Adrenal gland (tissue), 19 donors: ENCODE measurements at places on chromosomes 12 and 14. TPM values are rescaled to one million over a fixed set of nuclear protein-coding genes. Genes with fewer than 3 reads are reported as not detected.

The COX8C gene
- polyA plus RNA-seq, result not detected

The RERG gene
- polyA plus RNA-seq, result 47.9 TPM

The IL31 gene
- not detected for polyA plus RNA-seq

The PLA2G1B gene
- 18.7 TPM for polyA plus RNA-seq

The CLEC14A gene
- 4.0 TPM for polyA plus RNA-seq

The CACNA2D4 gene
- polyA plus RNA-seq, result 3.1 TPM

- H3K36me3 ChIP-seq, result no peaks in the 10 kb centered on the region
- H3K27ac ChIP-seq, result no peak overlapping the region
- no peaks in the 10 kb centered on the region for H3K27me3 ChIP-seq
- H3K4me3 ChIP-seq, result peak overlapping the region; percentile 66
These were observed 499 bp downstream of the RNASE4 start for GRCh38 chr14:20684662-20685456.

DNA sequence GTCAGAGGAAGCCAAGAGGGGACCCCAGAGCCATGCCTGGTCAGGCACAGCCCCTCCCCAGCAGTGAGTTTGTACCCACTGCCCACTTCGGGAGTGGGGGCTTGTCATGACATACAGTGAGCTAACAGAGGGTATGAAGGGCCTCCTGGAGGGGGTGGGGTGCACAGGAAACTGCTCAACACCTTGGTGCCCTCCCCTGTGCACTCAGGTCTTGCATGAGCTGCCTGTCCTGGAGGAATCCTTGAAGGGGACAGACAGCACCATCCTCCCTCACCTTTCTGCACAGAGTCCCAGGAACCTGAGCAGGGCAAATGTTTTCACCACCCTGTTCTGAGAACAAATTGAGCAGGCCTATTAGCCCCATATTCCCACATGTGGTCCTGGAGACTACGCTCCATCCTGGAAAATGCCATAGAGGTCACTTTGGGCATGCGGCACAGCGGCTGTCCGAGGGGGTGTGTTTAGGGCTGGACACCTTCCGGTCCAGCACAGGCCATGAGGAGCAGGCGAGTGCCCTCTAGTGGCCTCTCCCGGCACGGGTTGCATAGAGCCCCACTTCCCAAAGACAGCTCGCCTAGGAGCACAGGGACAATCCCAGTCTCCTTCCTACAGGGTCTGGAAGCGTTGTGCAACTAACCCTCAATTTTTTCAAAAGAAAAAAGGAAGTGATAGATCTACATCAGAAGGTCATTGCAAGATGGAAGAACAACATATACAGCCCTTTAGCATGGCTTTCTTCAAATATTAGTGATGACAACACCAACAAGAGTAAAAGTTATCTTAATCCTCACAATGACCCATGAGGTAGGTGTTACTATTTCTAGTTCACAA is 31.9 kb upstream of the ZFP36L1 start:
- peak overlapping the region; percentile 21 for H3K4me3 ChIP-seq
- peak; percentile 87 for DNase-seq
- H3K4me1 ChIP-seq, result peaks cover 5% of the 10 kb centered on the region

- peak; percentile 10 for DNase-seq
- H3K27ac ChIP-seq, result no peak overlapping the region
- H3K4me3 ChIP-seq, result no peak overlapping the region
- no peaks in the 10 kb centered on the region for H3K36me3 ChIP-seq
- H3K4me1 ChIP-seq, result peaks cover 6% of the 10 kb centered on the region
These were observed 445.6 kb upstream of the MIS18BP1 start for GRCh38 chr14:45698462-45699134.

DNA sequence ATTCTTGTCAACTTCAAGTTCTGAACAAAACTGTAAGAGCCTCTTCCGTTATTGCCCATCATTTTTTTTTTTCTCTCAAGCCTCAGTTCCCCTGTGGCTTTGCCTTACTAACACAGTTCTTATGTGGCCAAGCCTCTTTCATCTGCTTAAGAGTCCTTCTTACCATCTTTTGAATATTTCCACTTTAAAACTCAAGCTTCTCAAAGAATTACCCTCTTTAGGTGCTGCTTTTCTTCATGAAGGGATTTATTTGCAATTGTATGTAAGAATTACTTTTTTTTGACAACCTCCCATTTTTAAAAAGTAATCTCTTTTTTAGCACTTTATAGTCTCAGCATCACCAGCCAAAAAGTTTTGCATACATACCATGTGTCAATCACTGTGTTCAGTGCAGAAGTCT is 240.2 kb upstream of the RMST start:
- no peaks in the 10 kb centered on the region for H3K36me3 ChIP-seq
- no peak for DNase-seq
- no peaks in the 10 kb centered on the region for H3K4me1 ChIP-seq
- H3K27ac ChIP-seq, result no peak overlapping the region
- no peaks in the 10 kb centered on the region for H3K27me3 ChIP-seq

GRCh38 chr12:102571889-102572288 is 91.5 kb upstream of the IGF1 start:
- no peak for DNase-seq
- no peak overlapping the region for H3K27ac ChIP-seq
- H3K4me1 ChIP-seq, result no peaks in the 10 kb centered on the region
- no peaks in the 10 kb centered on the region for H3K36me3 ChIP-seq

- peaks cover 7% of the 10 kb centered on the region for H3K4me1 ChIP-seq
- no peak for DNase-seq
- H3K27ac ChIP-seq, result no peak overlapping the region
- no peak overlapping the region for H3K4me3 ChIP-seq
- no peaks in the 10 kb centered on the region for H3K36me3 ChIP-seq
These were observed 30.4 kb upstream of the PSMA6 start for GRCh38 chr14:35261774-35262173.

DNA sequence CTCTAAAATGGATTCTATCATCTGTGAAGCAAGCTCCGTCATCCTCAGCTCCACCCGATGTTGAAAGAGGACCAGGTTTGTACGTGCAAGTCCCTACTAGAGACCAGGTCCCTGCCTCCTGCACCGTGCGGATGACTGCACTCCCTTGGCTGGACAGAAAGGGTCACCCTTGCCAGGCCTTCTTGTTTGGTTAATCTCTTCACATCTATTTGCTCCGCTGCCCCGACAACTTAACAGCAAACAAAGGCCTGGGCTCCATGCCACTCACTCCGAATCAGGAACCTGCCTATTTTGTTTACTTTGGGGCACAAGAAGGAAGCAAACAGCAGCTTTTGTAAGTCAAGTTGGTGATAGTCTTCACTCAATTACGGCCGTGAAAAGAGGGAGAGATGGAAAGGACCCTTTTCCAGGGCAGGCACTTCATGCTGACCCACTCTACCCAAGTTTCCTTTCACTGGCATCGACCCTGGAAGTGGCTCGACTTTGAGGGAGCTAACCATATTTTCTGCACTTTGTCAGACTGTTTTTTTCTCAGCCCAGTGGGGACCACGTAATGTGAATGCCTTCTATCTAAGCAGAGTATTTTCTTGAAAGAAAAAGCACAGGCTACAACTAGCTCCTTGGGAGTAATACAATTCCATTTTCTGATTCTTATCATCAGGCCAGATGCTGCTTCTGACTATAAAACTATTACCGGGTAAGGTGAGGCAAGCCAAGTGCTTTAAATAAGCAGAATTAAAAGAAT is 202.6 kb downstream of the FOXN3 start:
- DNase-seq, result no peak
- H3K4me1 ChIP-seq, result peaks cover 26% of the 10 kb centered on the region
- H3K36me3 ChIP-seq, result no peaks in the 10 kb centered on the region
- no peak overlapping the region for H3K27ac ChIP-seq
- no peak overlapping the region for H3K4me3 ChIP-seq

- H3K4me1 ChIP-seq, result no peaks in the 10 kb centered on the region
- H3K27ac ChIP-seq, result no peak overlapping the region
- no peak for DNase-seq
- H3K27me3 ChIP-seq, result no peaks in the 10 kb centered on the region
These were observed 319.8 kb downstream of the CEP128 start for GRCh38 chr14:80621701-80622100.

DNA sequence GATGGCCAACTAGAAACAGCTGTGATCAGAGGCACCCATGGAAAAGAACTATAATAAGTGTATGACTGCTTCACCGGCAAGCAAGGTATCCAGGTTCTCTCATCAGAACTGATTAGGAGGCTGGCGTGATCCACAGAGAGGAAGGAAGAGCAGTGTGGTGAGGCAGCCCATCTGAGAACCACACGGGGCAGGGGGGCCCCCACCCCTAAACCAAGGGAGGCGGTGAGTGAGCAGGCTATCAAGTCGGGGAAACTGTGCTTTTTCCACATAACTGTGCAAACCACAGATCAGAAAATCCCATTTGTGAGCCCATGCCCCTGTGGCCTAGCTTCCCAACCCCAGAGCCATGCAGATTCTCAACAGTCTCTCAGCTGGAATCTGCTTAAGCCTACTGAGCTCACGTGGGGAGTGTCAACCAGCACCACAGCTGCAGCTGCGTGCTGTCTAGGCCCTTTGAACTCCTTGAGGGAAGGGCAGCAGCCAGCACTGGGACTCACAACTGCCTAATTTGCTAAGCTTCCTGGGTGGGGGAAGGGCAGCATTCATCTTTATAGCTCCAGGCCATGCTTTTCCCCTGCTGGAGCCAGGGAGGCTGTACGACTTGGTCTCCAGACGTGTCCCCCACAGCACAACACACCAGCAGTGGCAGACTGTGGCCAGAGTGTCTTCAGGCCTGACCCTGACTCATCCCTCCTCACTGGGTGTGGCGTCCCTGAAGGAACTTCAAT is 444.4 kb upstream of the ATP2B1 start:
- H3K4me3 ChIP-seq, result no peak overlapping the region
- H3K27ac ChIP-seq, result no peak overlapping the region
- H3K36me3 ChIP-seq, result no peaks in the 10 kb centered on the region
- H3K4me1 ChIP-seq, result no peaks in the 10 kb centered on the region

DNA sequence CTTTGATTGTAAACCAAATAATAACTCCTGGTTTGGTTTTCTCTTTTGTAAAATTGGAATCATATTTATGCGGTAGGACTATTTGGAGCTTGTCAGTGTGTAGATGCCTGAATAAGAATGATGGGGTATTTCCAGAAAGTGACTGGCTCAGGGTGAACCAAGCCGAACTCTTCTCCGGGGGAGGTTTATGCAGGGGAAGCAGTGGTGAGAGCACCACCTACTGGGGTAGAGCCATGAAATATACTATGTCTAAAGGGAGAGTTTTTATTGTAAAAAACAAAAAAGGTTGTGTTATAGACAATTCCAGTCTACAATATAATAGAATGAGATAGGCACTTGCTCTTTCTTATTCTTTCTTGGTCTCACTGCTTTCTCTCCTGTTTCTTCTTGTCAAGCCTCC is 222.9 kb upstream of the SLC16A7 start:
- no peak overlapping the region for H3K27ac ChIP-seq
- no peaks in the 10 kb centered on the region for H3K36me3 ChIP-seq

- no peak overlapping the region for H3K4me3 ChIP-seq
- H3K27me3 ChIP-seq, result no peaks in the 10 kb centered on the region
- H3K27ac ChIP-seq, result no peak overlapping the region
- no peak for DNase-seq
- no peaks in the 10 kb centered on the region for H3K4me1 ChIP-seq
- H3K36me3 ChIP-seq, result no peaks in the 10 kb centered on the region
These were observed 32.3 kb downstream of the RPS29 start for GRCh38 chr14:49553892-49554291.

- H3K4me1 ChIP-seq, result peaks cover 19% of the 10 kb centered on the region
- no peak overlapping the region for H3K27ac ChIP-seq
These were observed 8.2 kb downstream of the GOLT1B start for GRCh38 chr12:21509768-21510167.

DNA sequence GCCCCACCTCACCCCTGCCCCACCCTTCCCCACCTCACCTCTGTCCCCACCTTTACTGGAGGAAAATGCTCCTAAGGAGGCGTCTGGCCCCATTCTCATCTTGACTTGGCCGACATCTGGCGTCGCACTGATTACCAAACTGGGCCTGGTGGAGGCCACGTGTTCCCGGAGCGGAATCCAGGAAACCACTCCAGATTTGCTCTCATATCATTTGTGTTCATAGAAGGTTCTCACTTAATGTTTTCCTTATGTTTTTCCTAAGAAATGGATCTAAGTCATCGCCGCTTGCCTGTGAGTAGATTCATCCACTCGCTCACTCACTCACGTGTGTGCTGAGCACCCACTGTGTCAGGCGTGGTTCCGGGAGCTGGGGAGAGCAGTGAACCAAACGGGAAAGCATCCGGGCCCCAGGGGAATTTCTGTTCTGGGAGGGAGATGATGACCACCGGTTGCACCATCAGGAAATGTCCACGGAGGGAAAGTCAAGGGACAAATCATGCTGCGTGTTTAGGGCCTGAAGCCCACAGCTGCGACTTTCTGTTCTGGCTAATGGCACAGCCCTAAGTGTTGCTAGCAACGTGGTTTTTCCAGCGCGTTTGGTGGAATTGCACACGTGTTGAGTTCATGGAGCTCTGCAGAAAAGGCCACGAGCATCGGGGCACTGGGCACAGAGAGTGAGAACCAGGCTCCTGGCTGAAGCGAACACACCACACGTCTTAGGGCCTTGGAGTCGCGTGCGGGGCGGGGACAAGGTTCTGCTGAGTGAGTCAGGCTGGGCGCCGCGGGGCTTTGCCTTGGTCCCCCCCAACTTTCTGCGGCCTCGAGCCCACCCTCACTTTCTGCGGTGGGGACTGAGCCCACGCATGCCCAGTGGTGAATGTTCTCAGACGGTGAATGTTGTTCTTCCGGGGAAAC is 57.7 kb downstream of the ADGRD1 start:
- H3K36me3 ChIP-seq, result no peaks in the 10 kb centered on the region
- DNase-seq, result no peak
- H3K4me1 ChIP-seq, result no peaks in the 10 kb centered on the region
- H3K27me3 ChIP-seq, result no peaks in the 10 kb centered on the region

GRCh38 chr12:13702381-13702780 is 279.0 kb downstream of the GRIN2B start:
- no peaks in the 10 kb centered on the region for H3K4me1 ChIP-seq
- no peaks in the 10 kb centered on the region for H3K27me3 ChIP-seq
- no peaks in the 10 kb centered on the region for H3K36me3 ChIP-seq
- no peak overlapping the region for H3K27ac ChIP-seq
- no peak overlapping the region for H3K4me3 ChIP-seq
- no peak for DNase-seq
